Right lobe of liver (tissue), 6 donors: ENCODE measurements at places on chromosomes 6 and 20. TPM values are rescaled to one million over a fixed set of nuclear protein-coding genes. Genes with fewer than 3 reads are reported as not detected.

GRCh38 chr6:21005816-21006570, 471.7 kb downstream of the CDKAL1 start:
- no peaks in the 10 kb centered on the region for H3K4me1 ChIP-seq
- H3K4me3 ChIP-seq, result no peak overlapping the region
- H3K36me3 ChIP-seq, result no peaks in the 10 kb centered on the region
- DNase-seq, result no peak

DNA sequence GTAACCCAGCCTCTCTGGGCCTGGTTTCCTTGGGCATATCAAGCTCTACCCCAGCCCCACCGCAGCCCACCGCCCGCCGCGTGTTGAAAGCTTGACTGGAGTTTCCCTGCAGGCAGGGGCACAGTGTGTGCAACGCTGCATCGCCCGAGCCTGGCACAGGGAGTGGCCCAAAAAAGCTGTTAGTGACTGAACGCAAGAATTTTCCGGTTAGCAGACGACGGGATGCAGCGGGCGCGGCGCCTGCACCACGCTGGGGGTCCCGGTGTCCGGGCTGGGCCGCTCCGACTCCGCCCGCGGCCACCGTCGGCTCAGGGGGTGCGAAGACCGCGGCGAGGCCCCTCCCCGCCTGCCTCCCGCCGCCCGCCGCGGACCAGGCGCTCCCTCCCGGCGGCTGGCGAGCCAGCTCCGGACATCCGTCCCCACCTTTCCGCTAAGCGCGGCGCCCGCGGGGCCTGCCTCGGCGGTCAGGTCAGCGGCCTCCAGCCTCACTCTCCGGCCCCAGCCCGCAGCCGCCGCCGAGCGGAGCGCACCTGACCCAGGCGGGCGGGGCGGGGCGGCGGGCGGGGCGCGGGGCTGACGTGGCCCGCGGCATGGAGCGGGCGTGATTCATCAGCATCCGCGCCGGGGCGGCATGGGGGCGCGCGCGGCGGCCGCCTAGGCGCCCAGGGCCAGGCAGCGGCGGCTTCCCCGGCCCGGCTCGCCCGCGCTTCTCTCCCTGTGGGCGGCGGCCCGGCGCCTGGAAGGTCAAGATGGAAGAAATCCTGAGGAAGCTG, at the start of gene ARFGEF3:
Gene ARFGEF3 (plus strand): TSS at position 602 of the 773 bp plus-strand sequence. CDS start 148 bp downstream, at position 750.
- H3K27me3 ChIP-seq, result peaks cover 4% of the 10 kb centered on the region
- H3K4me3 ChIP-seq, result peak within 1 kb of the TSS; percentile 57
- H3K4me1 ChIP-seq, result no peaks in the 10 kb centered on the region
- peak; percentile 75 for DNase-seq
- H3K36me3 ChIP-seq, result no peaks in the 10 kb centered on the region

- DNase-seq, result no peak
- no peak overlapping the region for H3K4me3 ChIP-seq
- no peaks in the 10 kb centered on the region for H3K4me1 ChIP-seq
- H3K36me3 ChIP-seq, result no peaks in the 10 kb centered on the region
- no peaks in the 10 kb centered on the region for H3K27me3 ChIP-seq
- no peak overlapping the region for H3K27ac ChIP-seq
Observed at GRCh38 chr6:28167068-28167467, 25.4 kb downstream of the ZKSCAN8 start.

- H3K27me3 ChIP-seq, result no peaks in the 10 kb centered on the region
- H3K4me1 ChIP-seq, result peaks cover 8% of the 10 kb centered on the region
- H3K4me3 ChIP-seq, result no peak overlapping the region
- peak overlapping the region; percentile 11 for H3K27ac ChIP-seq
Observed at GRCh38 chr20:8144282-8145245, 12.5 kb downstream of the PLCB1 start.

DNA sequence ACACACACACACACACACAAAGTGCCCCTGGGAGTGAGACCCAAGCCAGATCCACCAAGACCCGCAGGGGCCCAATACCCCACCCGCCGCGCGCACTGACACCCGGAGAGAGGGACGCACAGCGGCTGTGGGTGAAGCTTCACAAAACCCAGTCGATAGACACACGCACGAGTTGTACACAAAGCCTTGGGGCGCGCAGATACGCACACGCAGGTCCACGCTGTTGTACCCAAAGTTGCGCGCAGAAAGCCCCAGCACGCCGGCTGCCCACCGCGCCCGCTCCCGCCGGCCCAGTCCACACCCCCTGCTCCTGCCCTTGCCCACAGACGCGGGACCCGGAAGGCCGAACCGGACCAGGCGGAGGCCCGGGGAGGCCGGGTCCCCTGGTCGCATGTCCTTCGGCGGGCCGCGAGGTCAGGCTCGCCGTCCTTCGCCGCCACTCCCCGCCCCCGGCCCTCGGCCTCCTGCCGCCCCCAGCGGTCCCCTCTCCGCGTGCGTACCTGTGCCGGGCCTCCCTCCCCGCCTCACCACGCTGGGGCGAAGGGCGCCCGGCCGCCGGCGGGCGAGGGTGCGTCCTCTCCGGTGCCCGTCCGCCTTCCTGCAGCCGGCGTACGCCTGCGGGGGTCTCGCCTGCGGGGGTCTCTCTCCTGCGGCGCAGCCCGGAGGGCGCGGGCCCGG, at the start of gene TMEM74B:
Gene TMEM74B (minus strand): TSS at position 344 of the 678 bp plus-strand sequence. CDS start 1,180 bp downstream, outside the sequence.
- no peaks in the 10 kb centered on the region for H3K36me3 ChIP-seq
- DNase-seq, result no peak
- peak within 1 kb of the TSS; percentile 45 for H3K4me3 ChIP-seq
- H3K27ac ChIP-seq, result no peak within 1 kb of the TSS

- no peak overlapping the region for H3K4me3 ChIP-seq
- no peak overlapping the region for H3K27ac ChIP-seq
- H3K27me3 ChIP-seq, result no peaks in the 10 kb centered on the region
- no peak for DNase-seq
- no peaks in the 10 kb centered on the region for H3K36me3 ChIP-seq
Observed at GRCh38 chr6:136465766-136466303, 84.4 kb downstream of the MAP7 start.

CRISP3 gene
- total RNA-seq, result 0.21 TPM

SIRPB2 gene
- total RNA-seq, result 4.3 TPM
